M059J (cell line): ENCODE measurements at places on chromosomes 2 and 18. TPM values are rescaled to one million over a fixed set of nuclear protein-coding genes. Genes with fewer than 3 reads are reported as not detected.

GRCh38 chr2:49715597-49715996 lies 561.3 kb upstream of the FSHR start:
- DNase-seq, result no peak

Gene PROC
- 0.64 and 1.6 TPM in 2 replicates for total RNA-seq

DNA sequence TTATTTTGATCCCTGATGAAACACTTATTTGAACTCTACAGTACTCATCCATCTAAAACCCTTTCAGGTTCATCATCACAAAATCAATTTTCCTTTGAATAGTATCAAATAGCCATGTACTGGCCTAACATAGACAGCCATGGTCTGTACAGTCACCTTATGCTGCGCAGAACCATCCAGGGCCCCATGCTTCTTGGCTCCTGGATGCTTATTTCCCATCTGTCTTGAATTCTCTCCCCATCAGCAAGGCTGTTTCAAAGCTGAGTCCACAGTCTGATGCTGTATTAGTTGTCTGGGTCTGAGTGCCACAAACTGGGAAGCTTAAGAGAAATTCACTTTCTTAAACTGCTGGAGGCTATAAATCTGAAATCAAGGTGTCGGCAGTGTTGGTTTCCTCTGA lies 290.2 kb downstream of the OSR1 start:
- DNase-seq, result no peak

Gene PAX3
- 11.2 and 14.6 TPM in 2 replicates for total RNA-seq

- DNase-seq, result peak; percentile 85
Observed at GRCh38 chr18:63832470-63832869, 55.0 kb upstream of the SERPINB2 start.

- no peak for DNase-seq
Observed at GRCh38 chr2:43593254-43593653, 2.6 kb downstream of the THADA start.

DNA sequence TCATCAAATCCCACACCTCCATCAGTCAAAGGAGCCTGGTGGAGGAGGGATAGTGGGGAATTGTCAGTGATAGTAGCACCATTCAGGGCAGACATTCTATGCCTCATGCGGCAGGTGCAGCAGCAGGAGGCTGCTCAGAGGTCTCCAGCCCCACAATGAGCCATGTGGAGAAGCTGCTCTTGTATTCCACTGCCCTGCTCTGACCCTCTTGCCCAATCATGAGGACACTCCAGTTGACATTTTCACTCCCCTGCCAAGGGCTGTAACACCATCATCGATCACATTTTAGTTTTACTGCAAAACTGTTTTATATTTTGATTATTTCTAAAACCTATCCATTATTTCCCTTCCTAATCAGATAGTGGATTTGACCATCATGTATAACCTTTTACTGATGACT lies 487.6 kb upstream of the KLHL29 start:
- no peak for DNase-seq
